Activated T-cell treated with anti-CD3 and anti-CD28 coated beads, Interleukin-2, amount 50 U/mL, for 72 hours (primary cell): ENCODE measurements at places on chromosomes 7 and 10.

DNA sequence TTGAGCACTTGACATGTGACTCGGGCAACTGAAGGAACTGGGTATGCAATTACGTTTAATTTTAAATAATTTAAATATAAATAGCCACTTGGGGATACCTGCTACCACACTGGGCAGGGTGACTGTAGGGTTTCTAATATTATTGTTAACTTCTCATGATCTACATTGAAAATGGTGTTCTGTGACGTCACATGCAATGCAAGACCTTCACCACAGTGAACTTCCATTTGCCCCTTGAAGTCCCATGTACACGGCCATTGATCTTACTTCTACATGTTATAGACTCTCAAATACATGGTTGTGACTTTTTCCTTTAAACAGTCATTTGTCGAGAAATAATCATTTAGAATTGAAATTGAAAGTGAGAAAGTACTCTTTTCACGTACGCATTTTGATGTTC lies 154.0 kb downstream of the MGMT start:
- no peak for DNase-seq

DNA sequence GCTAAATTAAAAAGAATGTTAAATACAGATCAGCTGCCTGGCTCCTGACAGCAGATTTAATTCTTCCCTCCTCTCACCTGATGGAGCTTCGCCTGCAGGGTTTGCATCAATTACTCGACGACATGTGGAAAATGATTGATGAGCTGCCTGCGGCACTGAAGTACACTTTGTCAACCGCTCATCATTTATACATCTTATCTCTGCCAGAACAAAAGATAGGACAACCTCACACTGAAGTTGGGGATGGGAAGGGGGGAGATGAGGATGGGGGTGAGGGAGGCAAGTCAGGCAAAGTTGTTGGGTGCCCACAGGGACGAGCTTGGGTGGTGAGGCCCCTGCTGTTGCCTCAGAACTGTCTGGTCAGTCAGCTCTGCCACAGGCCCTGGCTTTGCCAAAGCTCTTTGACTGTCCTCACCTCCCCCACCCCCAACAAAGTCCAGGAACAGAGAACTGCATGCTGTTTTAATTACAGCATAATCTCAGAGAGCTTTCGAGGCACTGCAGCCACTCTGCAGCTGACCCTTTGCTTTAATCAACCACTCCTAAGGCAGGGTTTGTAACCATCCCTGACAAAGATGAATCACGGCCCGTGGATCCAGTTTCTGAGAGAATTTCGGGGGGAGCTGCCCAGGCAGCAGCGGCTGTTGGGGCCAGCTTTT lies 702.3 kb downstream of the LRMDA start:
- DNase-seq = no peak

- DNase-seq = no peak
Observed at GRCh38 chr7:140375323-140375722, 23.0 kb downstream of the SLC37A3 start.

DNA sequence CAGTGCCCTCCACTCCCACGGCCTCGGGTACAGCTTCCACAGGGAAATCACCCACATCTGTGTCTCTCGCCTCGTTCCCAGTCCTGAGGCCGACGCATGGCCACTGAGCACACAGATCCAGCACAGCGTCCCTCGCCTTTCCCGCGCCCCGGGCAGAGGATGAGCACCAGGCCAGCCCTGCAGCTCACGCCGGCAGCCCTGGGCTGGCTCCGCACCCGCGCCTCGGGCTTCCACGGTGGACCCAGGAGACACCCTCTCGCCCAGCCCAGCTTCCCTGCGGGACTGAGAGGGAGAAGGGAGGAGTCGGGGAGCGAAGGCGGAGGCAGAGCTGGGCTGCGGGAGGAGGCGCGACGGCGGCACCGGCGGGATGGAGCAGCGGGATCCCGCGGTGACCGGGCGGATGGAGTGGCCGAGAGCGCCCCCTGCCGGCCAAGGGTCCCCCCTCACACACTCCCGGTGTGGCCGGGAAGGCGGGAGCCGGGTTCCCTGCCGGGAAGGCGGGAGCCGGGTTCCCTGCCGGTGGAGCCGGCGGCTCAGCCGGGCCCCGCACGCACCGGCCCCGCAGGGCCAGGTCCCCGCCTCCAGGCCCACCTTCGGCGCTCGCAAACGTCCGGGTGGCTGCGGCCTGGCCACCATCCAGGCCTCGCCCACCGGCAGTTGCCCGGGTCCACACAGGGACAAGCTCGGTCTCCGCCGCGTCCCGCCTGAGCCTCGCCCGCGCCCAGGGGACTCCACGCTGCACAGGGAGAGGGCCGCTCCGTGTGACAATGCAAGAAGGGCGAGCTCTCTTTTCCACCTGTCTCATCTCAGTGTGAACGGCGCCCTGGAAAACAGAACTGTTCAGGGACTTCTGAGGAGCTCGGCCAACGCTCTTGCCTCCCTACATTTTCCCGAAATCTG lies 110.3 kb upstream of the LANCL2 start:
- peak; percentile 85 for DNase-seq

- DNase-seq = no peak
Observed at GRCh38 chr7:143172354-143172753, 10.9 kb upstream of the TAS2R39 start.

- peak; percentile 2 for DNase-seq
Observed at GRCh38 chr10:32680803-32681557, 235.0 kb downstream of the CCDC7 start.

DNA sequence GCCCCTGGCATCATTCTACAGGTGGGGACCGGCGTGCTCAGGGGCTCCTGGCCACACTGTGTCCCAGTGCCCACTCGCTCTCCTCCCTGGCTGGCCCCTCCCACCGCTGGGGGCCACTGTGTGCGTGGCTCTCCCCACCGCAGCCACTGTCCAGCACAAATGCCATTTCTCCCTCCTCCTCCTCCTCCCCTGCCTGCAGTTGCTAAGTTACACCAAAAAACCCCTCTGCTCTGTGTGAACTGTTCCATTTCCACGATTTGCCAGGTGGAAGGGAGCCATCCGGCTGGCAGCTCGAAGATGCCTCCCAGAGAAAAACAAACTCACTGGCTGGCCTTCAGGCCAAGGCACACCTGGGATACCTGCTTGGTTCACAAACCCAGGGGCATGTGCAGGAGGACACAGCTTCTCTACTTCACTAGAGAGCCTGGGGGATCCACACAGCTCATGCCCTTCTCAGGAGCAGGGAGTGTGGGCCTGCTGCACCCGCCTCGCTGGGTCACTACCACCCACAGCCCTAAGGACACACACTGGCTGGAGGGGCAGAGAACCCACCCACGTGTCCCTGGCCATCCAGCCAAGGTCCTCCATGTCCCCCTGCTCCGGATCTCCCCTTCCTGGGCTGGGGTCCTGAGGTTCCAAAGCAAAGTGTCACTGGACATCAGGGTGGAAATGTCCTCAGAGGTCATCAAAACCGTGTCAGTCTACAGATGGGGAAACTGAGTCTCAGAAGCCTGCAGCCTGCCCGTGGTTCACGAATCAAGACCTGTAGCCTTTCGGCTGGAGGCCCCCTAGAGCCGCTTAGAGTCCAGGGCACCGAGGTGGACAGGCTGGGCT lies 1.7 kb downstream of the RASGEF1A start:
- DNase-seq = no peak
